Activated T-helper 1 cell treated with anti-CD3 and anti-CD28 coated beads, Interleukin-2, amount 50 U/mL, for 16 hours (primary cell): ENCODE measurements at places on chromosomes 7 and 10.

DNA sequence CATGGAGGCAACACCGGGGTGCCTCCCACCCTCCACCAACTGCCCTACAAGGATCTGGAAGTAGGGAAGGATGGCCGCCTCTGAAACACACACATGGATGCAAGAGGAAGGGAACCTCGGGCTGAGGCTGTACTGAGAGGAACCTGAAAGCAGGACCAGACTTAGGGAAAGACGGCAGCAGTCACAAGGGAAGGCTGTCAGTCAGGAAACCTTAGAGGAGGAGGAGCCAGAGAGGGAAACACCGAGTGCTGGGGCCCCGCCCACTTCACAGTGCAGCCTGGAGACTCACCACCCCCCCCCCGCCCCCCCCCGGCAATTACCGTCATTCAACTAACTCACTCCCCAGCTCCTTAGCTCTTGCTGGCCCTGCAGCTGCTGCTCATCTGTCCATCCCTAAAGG is 2.5 kb downstream of the CYREN start:
- DNase-seq: no peak

GRCh38 chr7:24392774-24393173 is 108.8 kb downstream of the NPY start:
- no peak for DNase-seq

DNA sequence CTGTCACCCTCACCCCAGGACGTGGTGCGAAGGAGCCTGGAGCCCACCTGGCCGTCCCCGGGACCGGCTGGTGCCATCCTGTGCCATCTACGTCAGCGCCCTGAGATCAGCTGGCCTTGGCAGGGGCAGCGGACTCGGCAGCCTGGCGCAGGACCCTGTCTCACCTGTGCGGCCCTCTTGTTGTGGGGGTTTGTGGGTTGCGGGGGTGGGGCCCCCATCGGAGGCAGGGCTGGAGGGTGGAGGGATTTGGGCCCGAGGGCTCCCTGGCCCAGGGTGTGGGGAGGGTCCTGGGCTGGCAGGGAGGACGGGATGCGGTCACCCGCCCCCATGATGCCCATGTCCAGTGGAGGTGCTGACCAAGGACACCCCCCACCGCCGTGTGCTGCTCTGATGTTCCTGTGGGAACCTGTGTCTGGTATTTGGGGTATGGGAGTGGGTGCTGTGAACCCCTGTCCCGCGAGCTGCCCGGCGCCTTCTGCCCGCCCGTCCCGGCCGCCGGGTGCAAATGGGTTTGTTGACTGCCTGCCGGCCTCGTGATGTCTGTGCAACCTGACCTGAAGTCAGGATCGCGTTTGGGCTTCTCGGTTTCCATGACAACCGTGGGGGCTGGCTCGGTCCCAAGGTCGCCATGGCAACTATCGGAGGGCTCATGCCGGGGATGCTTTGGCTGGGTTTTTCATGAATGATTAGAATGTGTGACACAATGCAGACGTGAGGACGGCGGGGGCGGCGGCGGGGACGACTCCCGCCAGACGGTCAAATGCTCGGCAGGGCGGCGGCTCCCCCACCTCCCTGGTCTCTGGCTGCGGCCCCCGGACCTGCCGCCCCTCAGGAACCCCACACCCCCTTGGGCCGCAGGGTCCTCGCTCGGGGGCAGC is 7.3 kb downstream of the MAFK start:
- DNase-seq: no peak

- DNase-seq: no peak
Observed at GRCh38 chr7:40891232-40891631, 756.4 kb downstream of the SUGCT start.

GRCh38 chr10:48748573-48748972 is 63.9 kb downstream of the WDFY4 start:
- no peak for DNase-seq

- no peak for DNase-seq
Observed at GRCh38 chr10:49373361-49373760, 22.5 kb downstream of the DRGX start.

DNA sequence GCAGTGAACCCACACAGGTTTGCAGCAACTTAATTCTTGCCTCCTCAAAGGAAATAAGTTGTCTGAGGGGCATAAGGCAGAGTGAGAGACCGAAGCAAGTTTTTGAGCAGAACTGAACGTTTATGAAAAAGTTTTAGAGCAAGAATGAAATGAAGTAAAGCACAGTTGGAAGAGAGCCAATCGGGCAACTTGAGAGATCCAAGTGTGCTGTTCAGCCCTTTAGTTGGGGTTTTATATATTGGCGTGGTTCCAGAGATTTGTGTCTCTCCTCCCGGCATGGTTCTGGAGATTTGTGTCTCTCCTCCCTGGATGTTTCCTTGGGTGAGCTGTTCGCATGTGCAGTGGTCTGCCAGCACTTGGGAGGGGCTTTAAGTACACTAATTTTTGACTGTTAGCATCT is 141.4 kb upstream of the DGKB start:
- no peak for DNase-seq

DNA sequence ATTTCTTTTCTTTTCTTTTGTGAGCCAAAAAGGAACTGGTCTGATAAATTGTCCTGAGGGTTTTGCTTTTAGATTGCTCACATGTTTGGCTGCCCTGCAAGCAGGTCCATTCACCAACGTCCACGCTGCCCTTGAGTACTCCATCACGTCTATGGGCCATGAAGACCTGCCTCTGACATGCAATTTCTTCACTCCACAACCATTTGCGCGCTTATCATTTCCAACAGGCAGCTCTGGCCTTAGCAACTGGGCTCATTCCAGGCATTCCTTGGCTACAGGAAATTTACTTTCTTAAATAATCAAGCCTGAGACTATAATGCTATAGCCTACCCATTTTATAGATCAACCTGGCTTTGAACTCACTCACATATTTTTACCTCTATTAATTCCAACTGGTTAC is 408.3 kb upstream of the C7orf33 start:
- DNase-seq: no peak

GRCh38 chr7:6393667-6394056 is 54.1 kb downstream of the DAGLB start:
- no peak for DNase-seq

DNA sequence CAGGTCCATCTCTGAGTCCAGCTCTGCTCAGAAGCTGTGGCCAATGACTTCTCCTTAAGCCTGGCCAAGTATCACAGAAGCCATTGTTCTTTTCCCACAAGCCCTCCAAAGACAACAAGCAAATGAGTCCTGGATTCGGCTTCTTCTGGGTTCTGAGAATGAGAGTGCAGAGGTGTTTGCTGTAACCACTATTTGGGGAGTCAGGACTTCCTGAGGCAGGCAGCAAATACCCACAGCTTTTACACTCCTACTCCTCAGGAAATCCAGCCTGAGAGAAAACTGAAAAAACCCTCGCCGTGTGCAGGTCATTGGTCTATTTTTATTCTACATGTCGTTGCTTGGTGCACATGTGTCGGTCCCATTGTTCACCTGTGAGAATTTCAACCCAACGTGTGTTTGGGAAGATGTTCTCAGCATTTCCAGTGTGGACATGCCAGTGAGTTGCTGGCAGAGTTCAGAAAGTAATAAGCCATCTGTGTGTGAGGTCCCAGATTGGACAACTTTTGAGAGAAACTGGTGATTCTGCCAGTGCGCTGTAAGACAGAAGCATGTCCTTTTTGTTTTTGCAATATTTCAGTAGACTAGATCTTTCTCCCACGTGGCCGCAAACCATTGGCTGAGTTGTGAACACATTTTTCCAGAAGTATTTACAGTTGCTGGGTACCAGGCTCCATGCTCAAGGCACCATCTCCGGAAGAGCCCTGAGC is 121.6 kb upstream of the LYZL2 start:
- no peak for DNase-seq

- peak; percentile 33 for DNase-seq
Observed at GRCh38 chr10:5564537-5565204, 39.9 kb downstream of the CALML3 start.

DNA sequence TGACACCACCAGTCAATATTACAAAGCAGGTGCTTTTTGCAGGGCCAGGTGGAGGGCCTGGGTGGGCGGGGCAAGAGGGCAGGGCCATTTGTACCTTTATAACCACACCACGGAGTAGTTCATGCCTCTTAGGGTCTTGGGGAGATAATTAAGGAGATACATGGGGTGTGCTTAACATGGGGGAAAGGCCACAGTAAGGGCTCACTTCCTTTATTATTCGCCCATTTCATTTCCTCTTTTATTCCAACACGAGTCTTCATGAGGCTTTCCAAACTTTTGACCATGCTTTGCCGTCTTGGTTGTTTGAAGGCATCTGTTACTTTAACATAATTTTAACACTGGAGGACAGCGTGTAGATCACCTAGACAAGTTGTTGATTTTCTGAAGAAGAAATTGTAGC is 33.3 kb upstream of the LYZL2 start:
- no peak for DNase-seq

- no peak for DNase-seq
Observed at GRCh38 chr10:128843972-128844371, 623.1 kb upstream of the MGMT start.

GRCh38 chr10:82462910-82463551 is 588.0 kb downstream of the NRG3 start:
- DNase-seq: no peak

- DNase-seq: no peak
Observed at GRCh38 chr7:25009257-25009656, 29.3 kb upstream of the OSBPL3 start.

DNA sequence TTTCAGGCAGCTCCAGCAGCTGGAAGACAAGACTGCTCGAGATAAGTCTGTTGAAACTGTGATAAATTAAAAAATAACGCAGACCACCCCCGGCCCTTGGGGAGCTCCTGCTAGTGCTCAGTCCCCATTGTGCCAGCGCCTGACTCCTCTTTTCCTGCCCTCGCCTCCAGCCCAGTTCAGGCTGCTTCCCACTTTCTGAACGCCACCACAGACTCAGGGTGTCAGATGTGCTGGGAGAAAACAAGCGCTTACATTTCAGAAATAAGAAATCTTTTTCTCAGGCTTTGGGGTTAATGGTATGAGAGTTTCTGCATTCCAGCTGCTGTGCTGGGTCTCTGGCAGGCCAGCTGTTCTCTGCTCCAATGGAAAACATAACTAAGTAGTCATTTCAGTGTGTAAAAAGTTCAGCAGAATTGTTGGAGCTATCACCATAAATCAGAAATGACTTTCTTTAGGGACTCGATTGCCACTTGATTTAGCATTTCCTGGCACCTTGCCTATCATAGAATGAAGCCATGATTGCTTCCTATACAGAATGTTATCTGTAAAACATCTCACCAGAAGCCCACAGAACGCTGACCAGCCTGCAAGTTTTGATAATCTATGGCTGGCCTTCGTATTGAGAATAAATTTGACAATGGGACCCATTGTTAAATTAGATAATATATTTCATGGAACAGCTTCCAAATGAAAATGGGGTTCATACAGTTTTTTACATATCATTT is 257.0 kb upstream of the ZNF32 start:
- no peak for DNase-seq

GRCh38 chr10:16545116-16545736 is 23.5 kb upstream of the C1QL3 start:
- no peak for DNase-seq

DNA sequence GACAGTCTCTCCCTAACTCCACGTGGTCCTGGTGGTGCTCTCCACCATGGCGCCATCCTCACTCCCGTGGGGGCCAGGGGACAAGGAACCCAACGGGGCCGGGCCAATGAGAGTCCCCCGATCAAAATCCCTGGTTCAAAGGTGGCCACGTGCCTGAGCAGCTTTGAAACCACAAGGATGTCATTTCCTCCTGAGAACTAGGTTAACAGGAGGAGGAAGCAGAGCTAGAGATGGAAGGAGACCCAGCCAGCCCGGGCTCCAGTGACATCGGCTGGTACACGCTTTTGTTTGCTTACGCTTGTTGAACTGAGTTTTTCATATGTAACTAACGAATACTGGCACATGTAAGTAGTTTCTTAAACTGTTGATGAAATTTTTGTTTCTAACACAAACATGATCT is 61.7 kb downstream of the PRPF18 start:
- no peak for DNase-seq

DNA sequence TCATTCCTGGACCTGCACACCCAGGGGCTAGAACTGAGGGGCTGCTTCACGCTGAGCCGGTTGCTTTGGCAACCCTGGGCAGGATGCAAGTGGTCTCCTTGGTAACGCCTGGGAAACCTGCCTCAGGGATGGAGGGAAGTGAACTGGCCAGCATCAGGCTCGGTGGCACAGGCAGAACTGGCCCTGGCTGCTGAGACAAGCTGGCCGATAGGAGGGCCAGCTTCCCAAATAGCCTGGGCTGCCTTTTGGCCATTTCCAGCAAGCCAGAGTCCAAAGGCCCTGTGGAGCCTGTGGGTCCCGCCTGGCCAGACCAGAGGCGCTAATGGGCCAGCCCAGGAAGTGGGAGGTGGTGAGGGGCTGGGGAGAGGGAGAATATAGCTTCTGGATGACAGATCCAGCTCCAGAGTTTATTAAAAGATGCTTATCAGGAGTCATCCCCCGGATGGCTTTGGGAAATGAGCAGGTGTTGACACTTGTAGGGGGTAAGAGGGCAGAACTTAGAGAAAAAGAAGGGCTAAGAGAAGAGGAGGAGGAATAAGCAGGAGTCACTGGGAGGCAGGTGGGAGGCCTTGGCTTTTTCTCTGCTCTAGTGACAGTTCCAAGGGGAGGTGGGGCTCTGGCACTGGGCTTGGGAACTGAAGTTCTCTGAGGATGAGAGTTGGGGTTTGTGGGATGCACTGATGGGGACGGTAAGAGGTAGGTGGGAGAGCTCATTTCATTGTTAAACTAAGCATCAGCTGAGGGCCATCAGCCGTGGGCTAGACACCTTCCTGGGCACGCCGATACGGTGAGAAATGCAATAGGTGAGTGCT is 9.6 kb downstream of the NEURL1 start:
- no peak for DNase-seq

- DNase-seq: no peak
Observed at GRCh38 chr10:76022366-76022765, 590.9 kb downstream of the LRMDA start.

DNA sequence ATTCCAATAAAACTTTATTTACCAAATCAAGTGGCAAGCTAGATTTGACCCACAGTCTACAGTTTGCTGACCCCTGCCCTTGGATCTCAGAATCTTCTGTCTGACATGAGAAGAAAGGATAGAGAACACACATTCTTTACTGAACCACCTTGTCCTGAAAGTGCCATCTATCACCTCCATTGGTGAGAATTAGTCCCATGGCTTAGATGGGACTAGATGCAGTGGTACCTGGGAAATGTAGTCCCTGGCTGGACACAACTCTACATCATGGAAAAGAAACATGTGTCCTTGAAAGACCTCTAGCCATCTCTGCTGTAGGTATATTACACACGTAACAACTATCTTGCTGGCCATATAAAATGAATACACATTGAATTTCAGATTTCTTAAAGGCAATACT is 336.2 kb downstream of the LHFPL3 start:
- no peak for DNase-seq

- no peak for DNase-seq
Observed at GRCh38 chr10:12631787-12632562, 282.6 kb downstream of the CAMK1D start.

- no peak for DNase-seq
Observed at GRCh38 chr10:52949899-52950298, 177.3 kb upstream of the MBL2 start.

- DNase-seq: no peak
Observed at GRCh38 chr10:93154531-93154930, 80.8 kb downstream of the CYP26A1 start.
